GM18507 (cell line): ENCODE measurements at places on chromosomes 1 and 21.
A peak's percentile ranks its signal among the peaks of the same experiment; 100 is the strongest.

GRCh38 chr21:41247561-41248545, 68.7 kb upstream of the FAM3B start:
- no peak for DNase-seq

- DNase-seq = no peak
Observed at GRCh38 chr1:231666220-231666936, 39.8 kb downstream of the DISC1 start.

- no peak for DNase-seq
Observed at GRCh38 chr1:198166900-198167299, 10.1 kb downstream of the NEK7 start.

DNA sequence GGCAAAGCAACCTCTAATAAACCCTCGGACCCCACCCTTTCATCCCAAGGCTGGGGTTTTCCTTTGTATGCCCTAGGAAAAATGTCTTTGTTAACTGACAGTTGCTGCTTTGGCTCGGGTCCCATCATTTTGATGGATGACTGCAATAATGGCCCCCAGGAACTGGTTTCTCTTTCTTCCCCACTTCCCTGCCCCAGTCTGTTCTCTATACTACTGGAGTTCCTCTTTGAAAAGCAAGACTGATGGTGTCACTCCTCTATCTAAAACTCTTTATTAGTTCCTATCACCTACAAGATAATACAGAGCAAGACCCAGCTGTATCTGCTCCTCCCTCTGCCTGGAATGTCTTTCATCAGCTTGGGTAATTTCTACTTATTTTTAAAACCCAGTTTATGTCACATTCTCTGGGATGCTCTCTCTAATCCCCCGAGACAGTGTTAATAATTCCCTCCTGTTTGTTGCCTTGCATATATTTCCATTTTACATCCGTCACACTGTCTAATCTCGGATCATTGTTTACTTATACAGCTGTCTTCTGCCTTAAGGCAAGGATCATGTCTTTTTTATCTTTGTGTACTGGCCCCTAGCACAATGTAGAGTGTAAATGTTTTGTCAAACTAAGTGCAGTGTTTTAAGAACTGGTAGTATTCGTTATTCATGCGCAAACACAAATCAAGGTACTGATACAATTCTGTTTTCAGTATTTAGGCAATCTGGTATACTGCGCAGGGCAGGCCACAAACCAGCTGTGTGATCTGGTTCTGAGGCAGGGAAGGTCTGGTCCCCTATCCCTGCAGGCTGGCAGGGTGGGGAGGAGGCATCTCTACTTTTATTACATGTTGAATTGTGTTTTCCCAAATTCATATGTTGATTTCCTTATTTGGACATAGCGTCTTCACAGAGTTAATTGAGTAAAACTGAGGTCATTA, 16.1 kb downstream of the SLAMF1 start:
- DNase-seq = no peak

DNA sequence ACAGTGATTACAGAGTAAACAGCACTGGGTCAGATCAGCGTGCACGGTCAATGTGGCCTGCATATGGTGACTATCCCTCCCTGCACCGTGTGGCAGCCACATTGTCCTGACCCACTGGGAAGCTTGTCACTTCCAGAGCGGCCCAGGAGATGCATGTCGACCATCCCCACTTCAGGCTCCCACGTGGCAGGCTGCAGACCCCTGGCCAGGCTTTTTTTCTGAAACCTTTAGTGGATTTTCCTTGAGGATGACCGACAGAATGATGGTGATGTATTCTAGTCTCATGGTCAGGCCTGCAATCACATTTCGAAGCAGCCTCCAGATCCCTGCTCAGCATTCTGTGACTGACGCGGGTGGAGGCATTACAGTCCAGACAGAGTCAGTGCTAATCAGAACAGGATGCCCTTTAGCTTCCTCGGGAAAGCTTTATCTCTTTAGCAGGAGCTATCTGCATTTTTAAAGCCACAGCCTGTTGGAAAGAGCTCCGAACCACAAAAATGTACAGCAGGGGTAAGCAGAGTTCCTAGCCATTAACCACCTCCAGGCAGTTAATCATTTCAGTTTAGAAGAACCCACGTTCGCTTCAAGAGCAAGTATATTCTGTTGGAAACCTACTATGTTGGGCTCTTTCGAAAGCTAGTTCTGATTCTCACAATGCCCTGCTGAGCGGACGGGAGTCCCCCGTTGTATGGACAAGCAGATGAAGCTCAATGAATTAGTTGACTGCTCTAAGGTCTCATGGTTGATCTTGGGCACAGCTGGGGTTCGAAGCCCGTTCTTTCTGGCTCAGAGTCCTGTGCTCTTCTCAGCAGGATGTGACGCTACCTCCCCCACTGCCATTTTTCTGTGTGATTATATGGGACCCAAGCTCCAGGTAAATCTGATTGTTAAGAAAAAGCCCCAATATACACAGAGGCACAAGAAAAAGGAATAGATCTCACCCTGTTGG, 56.5 kb downstream of the IRF2BP2 start:
- no peak for DNase-seq

- DNase-seq = no peak
Observed at GRCh38 chr1:248054671-248055070, 8.0 kb downstream of the OR2L3 start.

- DNase-seq = no peak
Observed at GRCh38 chr1:36572906-36573305, 90.2 kb upstream of the CSF3R start.

DNA sequence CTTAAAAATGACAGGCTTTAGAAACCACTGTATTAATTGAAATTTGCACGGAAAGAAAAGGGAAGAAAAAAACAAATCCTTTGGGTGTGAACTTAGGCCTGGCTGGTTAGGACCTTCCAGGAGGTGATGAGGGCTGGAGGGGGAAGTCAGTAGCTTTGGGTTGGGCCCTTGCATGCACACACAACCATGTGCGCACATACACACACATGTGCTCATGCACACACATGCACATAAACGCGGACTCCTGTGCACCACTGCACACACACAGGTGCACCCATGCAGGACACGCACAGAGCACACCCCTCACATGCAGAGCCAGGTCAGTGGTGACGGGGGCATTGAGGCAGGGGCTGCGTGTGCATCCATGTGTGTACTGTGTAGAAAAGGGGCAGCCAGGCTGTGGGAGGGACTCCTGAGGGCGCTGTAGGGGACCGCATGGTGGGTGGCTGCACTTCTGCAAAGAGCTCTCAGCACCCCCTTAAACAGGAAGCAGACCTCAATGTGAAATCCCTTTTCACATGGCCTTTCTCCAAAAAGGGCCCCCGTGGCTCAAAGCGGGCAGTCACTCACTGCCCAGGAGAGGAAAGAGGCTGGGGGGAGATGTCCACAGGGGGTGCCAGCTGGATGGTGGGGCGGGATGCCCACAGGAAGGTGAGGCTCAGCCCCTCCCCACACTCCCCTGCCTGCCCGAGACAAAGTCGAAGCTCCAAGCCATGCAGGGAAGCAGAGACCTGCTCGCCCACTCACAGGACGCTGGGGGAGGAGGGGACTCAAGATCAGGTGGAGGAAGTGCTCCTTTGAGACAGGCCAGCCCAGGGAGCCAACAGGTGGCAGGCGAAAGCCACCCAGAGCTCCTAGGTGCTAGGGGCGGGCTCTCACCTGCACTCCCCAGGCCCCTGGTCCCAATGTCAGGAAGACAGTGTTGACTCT, 95.2 kb downstream of the ITPKB start:
- DNase-seq = peak; percentile 44

- DNase-seq = no peak
Observed at GRCh38 chr1:183477986-183478781, 5.9 kb downstream of the SMG7 start.
